ENCODE measurements at places on chromosomes 13 and 19.

DNA sequence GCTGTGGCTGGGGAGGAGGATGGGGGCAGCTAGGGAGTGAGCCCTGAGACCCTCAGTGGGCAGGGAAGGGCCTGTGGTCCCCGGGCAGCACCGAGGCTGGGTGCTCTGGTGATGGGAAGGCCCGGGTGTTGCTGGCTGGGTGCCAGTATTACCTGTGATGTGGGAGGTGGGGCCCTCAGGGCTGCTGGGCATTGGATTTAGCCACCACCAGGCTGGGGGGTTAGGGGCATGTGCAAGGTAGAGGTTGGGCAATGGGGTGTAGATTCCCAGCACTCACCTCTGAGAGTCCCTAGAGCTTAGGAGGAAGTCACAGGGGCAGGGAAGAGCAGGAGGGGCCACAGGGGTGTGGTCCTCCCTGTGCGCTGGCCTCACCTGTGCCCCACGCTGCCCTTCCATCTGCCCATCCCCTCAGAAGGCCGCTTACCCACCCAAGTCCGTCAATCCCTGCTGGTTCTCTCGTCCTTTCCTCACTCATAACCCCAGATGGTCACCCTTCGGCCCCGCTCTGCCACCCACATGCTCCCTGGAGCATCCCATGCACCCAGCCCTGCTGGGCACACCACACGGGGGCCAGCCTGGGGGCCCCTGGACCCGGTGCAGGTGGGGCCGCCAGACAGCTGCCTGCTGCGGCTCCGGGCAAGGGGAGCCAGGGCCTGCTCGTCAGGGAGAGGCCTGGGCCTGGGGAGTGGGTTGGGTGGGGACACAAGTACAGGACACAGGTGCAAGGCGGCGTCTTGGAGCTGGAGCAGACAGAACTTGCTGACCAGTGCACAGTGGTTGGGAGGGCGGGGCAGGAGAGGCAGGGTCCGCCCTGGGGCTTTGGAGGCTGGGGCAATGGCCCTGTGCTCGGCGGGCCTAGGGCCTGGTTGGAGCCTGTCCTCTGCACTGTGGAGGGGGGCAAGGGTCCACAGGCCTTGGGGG is 12.5 kb downstream of the EPN1 start:
- no peak for DNase-seq

DNA sequence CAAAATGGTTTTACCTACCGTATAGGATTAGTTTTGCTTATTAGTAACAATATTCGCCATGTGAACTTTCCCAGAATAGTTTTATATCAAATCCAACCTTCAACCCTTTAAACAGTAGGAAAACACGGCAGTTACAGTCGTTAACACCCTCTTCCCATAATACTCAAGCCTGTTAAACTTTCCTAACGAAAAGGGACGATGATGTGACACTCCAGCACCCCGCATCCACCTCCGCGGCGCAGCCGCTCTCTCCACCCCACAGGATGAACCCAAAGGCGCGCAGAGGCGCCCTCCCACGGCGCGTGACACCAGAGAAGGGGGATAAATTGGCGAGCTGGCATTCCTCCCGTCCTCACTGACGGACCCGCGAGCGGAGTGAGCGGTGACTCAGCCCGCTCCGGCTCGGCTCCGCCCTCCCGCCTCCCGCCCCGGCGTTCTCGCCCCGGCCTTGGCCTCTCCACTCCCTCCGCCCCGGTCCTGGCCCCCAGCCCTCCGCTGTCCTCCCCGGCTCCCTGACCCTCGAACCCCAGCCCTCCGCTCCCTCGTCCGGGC is 665 bp downstream of the TUBGCP3 start:
- DNase-seq: peak; percentile 88

DNA sequence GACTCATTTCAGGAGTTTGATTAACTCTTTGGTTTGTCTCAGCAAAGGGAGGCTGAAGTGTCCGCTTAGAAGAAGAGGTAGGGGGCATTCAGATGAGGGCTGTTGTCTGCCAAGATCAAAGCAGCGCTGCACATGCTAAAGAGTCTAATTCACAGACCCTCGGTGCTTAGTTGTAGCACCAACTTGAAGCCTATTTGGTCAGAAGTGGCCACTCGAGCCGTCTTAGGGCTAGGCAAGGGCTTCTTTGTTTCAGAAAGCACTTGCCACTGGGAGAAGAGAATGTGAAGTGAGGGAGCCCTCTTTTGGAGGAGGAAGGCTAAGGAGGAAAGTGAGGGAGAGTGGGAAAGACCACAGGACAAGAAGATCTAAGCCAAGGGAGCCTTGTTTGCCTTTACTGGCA is 313.4 kb upstream of the TMTC4 start:
- peak; percentile 62 for DNase-seq

DNA sequence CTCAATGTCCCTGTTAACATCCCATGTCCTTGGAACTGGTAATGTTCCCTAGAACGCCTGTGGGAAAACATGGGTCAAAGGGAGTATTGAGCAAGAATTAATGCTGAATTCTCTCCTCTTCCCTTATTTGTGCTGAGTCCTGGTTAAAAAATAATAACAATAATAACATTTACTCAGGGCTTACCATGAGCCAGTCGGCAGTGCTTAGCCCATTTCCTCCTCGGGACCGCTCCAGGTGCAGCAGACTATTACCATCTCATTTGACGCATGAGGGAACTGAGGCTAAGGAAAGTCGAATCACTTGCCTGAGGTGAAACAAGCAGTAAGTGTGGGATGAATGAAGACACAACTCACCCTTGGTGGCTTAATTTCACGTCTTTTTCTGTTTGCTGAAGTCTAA is 33.6 kb upstream of the SLC15A1 start:
- no peak for DNase-seq

GRCh38 chr13:113588394-113589111 is 4.0 kb downstream of the TFDP1 start:
- DNase-seq: no peak

DNA sequence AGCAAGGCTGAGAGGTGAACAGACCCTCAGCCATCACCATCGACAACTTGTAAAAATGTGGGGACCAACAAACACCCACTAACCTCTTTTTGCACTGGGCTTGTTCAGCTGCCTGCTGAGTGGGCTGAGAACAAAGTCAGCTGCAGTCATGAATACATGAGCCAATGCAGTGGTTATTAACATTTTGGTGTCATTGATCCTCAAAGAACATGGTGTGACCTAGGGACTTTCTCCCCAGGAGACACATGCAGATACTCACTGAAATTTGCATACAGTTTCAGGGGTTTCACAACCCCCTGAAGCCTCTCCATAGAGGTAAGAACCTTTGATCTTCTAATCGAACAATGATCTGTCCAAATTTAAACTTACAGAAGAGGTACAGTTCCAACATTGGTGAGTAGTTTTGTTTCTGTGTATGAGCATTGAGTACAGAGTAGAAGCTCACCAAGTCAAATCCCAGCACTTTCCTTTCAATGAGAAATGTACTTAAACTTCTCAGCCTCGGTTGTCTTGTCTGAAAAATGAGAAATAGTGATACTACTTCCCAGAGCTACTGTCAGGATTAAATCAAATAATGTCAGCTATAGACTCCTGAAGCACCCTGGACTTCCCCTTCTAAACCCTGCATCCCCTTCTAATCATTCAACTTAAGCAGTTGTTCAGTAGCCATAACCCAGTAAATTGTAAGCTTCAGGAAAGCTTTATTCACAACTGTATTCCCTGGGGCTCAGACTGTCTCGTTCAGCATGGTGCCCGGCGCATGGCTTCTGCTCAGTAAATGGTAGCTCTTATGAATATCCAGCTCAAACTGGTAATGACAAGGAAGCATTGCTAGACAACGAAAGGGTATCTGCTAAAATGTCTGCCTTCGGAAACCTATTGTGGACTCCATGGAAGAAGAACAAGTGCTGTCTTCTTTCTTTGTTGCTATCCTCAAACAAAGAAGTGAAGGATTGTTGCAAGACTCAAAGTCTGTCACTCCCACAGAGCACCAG is 148.7 kb downstream of the FOXO1 start:
- no peak for DNase-seq

- peak; percentile 79 for DNase-seq
Observed at GRCh38 chr13:24459234-24459633, 53.3 kb downstream of the PARP4 start.

DNA sequence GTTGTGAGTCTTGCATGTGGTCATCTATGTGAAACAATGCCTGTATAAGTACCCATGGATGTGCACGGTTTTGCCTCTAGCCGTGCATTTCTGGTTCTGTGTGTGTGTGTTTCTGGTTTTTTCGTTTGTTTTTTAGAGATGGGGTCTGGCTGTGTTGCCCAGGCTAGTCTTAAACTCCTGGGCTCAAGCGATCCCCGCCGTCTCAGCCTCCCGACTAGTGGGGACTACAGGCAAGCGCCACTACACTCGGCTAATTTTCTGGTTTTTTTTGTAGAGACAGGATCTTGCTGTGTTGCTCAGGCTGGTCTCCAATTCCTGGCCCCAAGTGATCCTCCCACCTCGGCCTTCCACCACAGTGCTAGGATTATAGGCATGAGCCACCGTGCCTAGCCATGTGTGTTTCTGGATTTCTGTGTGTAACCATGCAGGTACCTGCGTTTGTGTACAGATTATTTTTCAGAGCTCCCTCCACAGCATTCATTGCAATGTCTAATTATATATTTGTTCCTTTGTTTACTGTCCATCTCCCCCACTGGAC is 15.9 kb upstream of the FOSB start:
- no peak for DNase-seq

DNA sequence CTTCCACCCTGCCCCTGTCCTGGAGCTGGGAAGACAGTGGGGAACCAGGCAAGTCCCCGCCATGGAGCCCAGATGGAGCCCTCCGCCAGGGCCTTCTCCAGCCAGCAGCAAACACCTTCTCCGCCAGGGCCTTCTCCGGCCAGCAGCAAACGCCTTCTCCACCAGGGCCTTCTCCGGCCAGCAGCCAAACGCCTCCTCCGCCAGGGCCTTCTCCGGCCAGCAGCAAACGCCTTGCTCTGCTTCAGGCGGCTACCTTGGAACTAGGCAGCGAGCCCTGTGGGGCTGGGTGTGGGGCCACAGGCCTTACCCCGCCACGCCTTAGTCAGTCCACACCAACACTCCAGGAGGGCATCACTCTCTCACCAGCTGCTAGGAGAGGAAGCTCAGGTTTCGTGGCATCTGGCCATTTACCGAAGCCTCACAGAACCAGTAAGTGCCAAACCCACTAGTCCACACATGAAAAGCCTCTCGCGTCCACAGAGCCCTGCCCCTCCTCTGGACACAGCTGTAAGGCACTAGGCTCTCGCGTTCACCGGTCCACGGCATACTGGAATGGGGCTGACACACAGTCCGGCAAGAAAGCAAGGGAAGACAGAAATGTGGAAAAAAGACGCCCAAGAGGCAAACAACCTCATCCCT is 41.0 kb downstream of the MLLT1 start:
- peak; percentile 84 for DNase-seq

- DNase-seq: no peak
Observed at GRCh38 chr13:74969419-74969818, 512.5 kb downstream of the TBC1D4 start.

- peak; percentile 65 for DNase-seq
Observed at GRCh38 chr19:17333611-17334413, 843 bp downstream of the ANO8 start.

DNA sequence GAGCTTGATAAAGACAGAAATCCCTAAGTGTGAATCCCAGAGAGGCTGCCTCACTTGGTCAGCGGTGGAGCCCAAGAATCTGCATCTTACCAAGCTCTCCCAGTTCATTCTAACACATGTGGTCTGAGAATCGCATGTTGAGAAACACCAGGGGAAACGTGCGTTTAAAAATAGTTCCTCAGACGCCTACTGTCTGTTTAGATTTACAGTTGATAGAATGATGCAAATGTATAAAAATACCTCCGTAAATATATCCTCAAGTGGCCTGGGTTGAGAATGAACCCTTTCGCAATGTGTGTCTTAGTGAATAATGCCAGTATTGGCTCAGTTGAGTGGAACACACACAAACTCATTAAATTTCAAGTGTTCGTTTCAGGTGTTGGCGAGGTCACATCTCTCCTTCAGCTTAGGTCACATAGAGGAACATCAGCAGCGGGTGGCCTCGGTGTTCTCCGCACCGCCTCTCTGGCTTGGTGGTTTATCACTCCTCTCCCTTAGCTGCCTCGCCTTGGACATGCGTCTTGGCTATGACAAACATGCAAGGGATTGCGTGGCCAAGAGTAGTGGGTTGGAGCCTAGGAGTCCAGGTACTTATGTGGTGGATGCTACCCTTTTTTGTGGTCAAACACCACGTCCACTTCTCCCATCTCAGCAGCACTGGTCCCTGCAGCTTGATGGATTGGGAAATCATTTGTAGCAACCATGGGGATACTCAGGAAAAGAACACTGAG is 117.6 kb upstream of the SPATA13 start:
- no peak for DNase-seq

- no peak for DNase-seq
Observed at GRCh38 chr19:56748378-56748777, 76.8 kb upstream of the ZNF835 start.

DNA sequence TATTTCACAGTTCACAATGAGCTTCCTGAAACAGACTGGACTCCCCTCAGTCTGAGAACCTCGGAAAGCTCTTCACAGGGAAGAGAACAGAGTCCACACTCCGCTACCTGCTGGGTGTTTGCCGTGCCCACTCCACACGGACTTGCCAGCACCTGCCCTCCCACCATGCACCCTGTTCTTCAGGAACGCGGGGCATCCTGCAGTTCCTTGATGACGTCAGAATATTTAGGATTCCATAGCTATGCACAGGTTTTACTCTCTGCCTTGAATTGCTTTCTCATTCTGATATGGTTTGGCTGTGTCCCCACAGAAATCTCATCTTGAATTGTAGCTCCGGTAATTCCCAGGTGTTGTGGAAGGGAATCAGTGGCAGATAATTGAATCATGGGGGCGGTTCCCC is 74.4 kb upstream of the FARP1 start:
- DNase-seq: no peak

GRCh38 chr13:52736891-52737290 is 2.7 kb downstream of the CNMD start:
- DNase-seq: no peak

GRCh38 chr13:84668637-84669036 is 786.4 kb upstream of the SLITRK1 start:
- no peak for DNase-seq

DNA sequence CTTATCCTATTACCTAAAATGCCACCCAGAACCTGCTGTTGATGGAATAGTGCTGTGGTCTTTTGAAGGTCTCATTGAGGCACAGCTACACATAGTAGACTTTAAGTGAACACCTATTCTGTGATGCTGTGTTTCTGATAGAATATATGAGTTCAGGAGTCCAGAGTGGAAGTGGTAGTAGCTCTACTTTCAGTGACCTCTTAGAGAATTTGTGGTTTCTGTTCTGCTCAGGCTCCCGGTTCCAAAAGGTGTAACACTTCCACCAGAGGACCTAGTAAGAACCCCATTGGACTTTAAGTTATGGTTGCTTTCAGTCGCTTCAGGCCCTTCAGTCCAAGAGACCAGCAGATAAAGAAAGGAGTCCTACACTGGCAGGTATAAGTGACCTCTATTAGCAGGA is 11.4 kb upstream of the MYCBP2 start:
- no peak for DNase-seq

GRCh38 chr13:37492741-37493514 is 105.6 kb downstream of the POSTN start:
- peak; percentile 72 for DNase-seq

- DNase-seq: peak; percentile 71
Observed at GRCh38 chr13:32902874-32903273, 113.3 kb upstream of the KL start.

- no peak for DNase-seq
Observed at GRCh38 chr13:105821337-105821736, 714.1 kb downstream of the EFNB2 start.

- DNase-seq: no peak
Observed at GRCh38 chr13:25372284-25373081, 709 bp downstream of the ATP8A2 start.

Measured in fibroblast of the aortic adventitia (primary cell).